ENCODE measurements at places on chromosomes 6 and 20. TPM values are rescaled to one million over a fixed set of nuclear protein-coding genes. Genes with fewer than 3 reads are reported as not detected.

DNA sequence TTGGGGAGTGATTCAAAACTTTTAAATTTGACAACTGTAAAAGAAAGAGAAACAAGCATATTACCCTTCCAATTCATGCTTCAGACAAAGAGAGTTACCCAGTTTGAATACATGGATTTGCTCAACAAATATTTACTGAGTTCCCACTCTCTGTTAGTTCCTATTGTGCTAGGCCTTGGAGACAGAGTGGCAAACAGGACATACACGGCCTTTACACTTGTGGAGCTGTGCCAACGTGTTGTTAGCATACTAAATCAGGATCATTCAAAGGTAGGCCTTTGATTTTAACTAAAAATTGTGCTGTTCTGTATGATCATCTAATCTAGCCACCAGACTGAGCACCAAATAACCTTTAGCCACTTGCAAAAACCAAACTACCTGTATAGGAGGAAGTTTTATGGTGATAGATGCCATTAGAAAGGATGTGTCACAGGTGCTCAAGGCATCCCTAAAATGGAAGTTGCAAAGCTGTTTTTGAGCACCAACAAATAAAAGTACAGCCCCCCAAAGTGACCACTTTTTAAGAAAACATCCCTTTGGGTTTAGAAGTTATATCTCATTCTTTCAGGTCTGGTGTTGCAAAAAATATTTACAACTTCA, 84.5 kb downstream of the CHD6 start:
- no peaks in the 10 kb centered on the region for H3K4me1 ChIP-seq
- no peaks in the 10 kb centered on the region for H3K27me3 ChIP-seq
- no peak for DNase-seq
- peaks cover 20% of the 10 kb centered on the region for H3K36me3 ChIP-seq
- no peak overlapping the region for H3K27ac ChIP-seq

GRCh38 chr6:74857157-74857556, 348.7 kb downstream of the COL12A1 start:
- H3K4me3 ChIP-seq = no peak overlapping the region
- no peak for DNase-seq
- H3K36me3 ChIP-seq = no peaks in the 10 kb centered on the region
- H3K4me1 ChIP-seq = no peaks in the 10 kb centered on the region
- no peaks in the 10 kb centered on the region for H3K27me3 ChIP-seq

GRCh38 chr20:50341880-50342637, 151.4 kb downstream of the CEBPB start:
- no peaks in the 10 kb centered on the region for H3K36me3 ChIP-seq
- H3K27ac ChIP-seq = no peak overlapping the region
- peaks cover 24% of the 10 kb centered on the region for H3K4me1 ChIP-seq
- no peaks in the 10 kb centered on the region for H3K27me3 ChIP-seq

DNA sequence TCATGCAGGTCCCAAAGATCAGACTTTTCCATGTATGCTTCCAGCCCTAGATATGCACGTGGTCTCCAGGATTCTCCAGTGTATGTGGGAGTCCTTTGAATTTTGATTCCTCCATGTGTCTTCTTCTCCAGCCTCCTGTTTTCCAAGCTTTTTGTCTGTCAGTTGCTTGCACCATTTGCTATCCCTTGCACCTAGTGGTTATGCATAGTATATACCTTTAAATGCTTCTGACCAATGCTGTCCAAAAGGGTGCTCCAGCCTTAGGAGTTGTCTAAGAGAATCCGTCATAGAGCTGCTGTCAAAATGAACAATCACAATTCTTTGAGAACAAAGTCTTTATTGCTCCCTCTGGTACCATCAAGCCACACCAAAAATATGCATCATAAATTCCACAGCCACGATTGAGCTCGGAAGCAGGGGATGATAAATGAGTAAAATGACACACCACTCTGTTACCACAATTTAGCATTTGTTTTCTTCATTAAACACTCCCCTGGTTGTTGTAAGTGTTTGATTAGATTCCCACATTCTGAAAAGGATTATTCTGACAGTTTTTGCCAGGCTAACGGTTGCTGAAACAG, 706.2 kb upstream of the GJE1 start:
- no peak overlapping the region for H3K4me3 ChIP-seq
- no peaks in the 10 kb centered on the region for H3K36me3 ChIP-seq
- H3K27me3 ChIP-seq = no peaks in the 10 kb centered on the region
- H3K4me1 ChIP-seq = no peaks in the 10 kb centered on the region
- no peak overlapping the region for H3K27ac ChIP-seq

DNA sequence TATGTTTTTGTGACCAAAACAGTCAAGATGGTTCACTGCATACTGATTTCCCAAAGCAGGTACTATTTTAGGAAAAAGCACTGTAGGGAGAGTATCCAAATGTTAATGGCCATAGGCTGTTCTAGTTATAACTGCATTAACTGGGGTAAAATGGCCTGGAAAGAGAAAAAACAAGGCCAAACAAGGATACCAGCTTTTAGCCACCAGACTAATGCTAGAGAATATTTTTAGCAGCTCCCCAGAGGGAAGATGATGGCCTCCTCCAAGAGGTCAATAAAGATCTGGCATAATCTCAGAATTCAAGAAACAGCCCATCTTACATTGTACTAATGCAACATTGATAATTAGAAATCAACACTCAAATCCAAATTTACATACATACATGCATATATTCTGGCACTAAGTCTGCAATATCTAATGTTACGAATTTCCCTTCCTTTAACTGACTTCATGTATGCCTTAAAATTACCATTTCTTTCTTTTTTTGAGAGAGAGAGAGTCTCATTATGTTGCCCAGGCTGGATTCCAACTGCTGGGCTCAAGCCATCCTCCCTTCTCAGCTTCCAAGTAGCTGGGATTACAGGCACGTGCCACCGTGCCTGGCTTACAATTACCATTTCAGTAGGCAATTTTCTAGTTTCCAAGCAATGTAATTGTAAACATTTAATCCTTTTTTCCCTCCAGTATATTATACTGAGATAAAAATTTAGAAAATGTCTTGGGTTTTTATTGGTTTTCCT, 9.3 kb downstream of the COX7A2 start:
- H3K27me3 ChIP-seq = no peaks in the 10 kb centered on the region
- no peak overlapping the region for H3K4me3 ChIP-seq
- peak overlapping the region; percentile 24 for H3K27ac ChIP-seq
- no peak for DNase-seq
- H3K4me1 ChIP-seq = peaks cover 18% of the 10 kb centered on the region

GRCh38 chr6:90233213-90233612, 63.4 kb downstream of the BACH2 start:
- peaks cover 21% of the 10 kb centered on the region for H3K4me1 ChIP-seq
- H3K36me3 ChIP-seq = no peaks in the 10 kb centered on the region
- no peak overlapping the region for H3K4me3 ChIP-seq
- no peak overlapping the region for H3K27ac ChIP-seq
- no peak for DNase-seq

DNA sequence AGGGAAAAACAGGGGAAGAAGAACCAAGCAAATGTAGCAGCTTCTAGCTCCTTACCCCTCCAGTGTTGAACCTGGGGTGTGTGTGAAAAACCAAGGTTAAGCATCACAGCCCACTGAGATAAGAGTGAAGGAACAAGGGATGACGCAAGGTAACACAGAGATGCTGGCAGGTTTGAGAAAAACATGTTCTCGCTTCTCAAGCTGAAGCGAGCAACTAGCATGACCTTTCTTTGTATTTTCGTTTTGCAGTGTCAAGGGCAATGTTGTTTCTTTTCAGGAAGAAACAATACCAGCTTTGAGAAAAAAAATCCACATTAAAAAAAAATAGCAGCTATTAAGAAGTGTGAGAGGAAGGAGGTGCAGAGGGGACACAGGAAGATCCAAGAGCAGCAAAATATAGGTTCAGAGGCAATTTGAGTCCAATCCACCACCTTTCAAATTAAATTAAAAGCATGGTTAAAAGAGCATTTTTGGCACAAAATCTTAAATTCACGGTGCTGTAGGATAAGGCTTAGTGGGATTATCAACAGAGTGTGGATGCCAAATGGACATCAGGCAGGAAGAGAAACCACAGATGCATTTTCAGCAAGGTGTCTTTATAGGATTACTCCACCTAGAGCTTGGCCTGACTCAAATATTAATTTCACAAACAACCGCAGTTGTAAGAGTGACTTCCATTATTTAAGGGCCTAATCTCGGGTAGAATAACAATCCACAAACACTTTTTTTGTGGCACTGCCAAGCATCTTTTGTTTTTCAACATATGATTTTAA, 70.9 kb downstream of the SYNE1 start:
- H3K27me3 ChIP-seq = no peaks in the 10 kb centered on the region
- no peak overlapping the region for H3K4me3 ChIP-seq
- H3K27ac ChIP-seq = no peak overlapping the region
- no peak for DNase-seq

- no peak overlapping the region for H3K4me3 ChIP-seq
- H3K27me3 ChIP-seq = no peaks in the 10 kb centered on the region
- no peak overlapping the region for H3K27ac ChIP-seq
- no peak for DNase-seq
- no peaks in the 10 kb centered on the region for H3K36me3 ChIP-seq
- H3K4me1 ChIP-seq = no peaks in the 10 kb centered on the region
These were observed 16.6 kb upstream of the FBXO9 start for GRCh38 chr6:53048431-53049195.

DNA sequence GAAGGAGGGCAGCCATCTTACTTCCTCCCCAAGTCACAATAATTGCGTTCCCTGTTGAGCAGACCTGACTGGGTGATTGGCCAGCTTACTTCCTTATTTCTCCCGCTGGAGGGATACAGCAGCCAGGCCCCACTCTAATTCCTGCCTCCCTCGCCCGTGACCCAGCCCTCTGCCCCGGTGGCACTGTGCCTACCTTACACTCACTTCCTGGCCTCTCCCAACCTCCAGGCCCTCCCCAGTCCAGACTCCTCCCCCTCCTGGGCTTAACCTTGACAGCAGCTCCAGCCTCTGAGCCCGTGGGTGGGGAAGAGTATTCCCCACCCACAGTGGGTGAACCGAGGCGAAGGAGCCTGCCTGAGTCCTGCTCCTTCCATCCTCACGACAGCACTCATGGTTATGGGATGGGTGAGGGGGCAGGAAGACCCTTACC, 3.0 kb downstream of the BAK1 start:
- H3K27me3 ChIP-seq = no peaks in the 10 kb centered on the region
- peak overlapping the region; percentile 57 for H3K27ac ChIP-seq
- H3K4me1 ChIP-seq = no peaks in the 10 kb centered on the region
- peak; percentile 68 for DNase-seq

GRCh38 chr6:135306740-135307420, 125.8 kb downstream of the MYB start:
- H3K27me3 ChIP-seq = no peaks in the 10 kb centered on the region
- no peak overlapping the region for H3K27ac ChIP-seq
- H3K4me1 ChIP-seq = no peaks in the 10 kb centered on the region
- H3K36me3 ChIP-seq = no peaks in the 10 kb centered on the region

GRCh38 chr20:62765021-62765420, 31.3 kb upstream of the MRGBP start:
- DNase-seq = no peak
- no peak overlapping the region for H3K27ac ChIP-seq
- H3K4me1 ChIP-seq = no peaks in the 10 kb centered on the region
- no peak overlapping the region for H3K4me3 ChIP-seq
- no peaks in the 10 kb centered on the region for H3K36me3 ChIP-seq

DNA sequence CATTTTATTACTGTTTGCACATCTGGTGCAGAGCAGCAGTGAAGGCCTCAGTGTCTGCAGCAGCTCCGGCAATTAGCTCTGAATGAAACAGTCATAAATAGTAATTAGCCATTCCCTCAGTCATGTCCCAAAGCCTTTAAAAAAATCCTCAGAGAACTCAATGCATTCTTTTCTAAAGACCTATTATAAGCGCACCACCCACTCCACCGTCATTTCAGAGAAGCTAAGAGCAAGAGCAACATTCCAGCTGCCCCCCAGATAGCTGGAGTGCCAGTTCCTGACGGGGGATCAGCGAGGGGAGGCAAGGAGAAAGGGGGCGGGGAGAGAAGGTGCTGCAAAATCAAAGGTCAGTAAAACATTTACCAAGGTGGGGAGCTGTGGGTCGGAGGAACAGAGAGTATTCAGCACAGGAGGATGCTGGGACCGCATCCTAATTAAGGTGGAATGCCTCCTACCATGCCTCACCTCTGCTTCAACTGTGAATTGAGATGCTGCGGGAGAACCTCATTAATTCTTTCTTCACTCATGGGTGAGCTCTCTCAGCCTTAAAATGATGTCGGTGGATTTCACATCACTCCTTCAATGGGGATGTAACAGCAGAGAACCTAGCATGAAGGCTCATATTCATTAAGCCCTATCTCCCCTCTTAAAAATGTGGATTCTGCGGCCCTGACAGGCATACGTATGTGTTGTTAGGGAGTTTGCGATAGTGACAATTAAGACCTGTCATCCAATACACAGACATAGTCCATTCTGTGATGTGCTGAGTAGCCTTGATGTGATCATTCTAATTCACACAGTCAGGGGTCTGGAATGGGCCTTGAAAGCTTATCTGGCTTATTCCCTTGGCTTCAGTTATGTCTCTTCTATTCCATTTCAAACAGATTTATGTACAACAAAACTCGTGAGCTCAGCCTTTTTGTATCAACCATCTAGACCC, 469.5 kb upstream of the NRSN1 start:
- H3K4me3 ChIP-seq = no peak overlapping the region
- no peaks in the 10 kb centered on the region for H3K4me1 ChIP-seq
- no peak for DNase-seq
- no peaks in the 10 kb centered on the region for H3K27me3 ChIP-seq

- H3K4me3 ChIP-seq = no peak overlapping the region
- H3K36me3 ChIP-seq = no peaks in the 10 kb centered on the region
- DNase-seq = no peak
- no peaks in the 10 kb centered on the region for H3K27me3 ChIP-seq
These were observed 316.9 kb upstream of the RNF24 start for GRCh38 chr20:4332121-4332860.

- no peaks in the 10 kb centered on the region for H3K27me3 ChIP-seq
- no peak for DNase-seq
- H3K36me3 ChIP-seq = no peaks in the 10 kb centered on the region
- no peak within 1 kb of the TSS for H3K27ac ChIP-seq
- no peaks in the 10 kb centered on the region for H3K4me1 ChIP-seq
These were observed at the start of gene R3HDML for GRCh38 chr20:44336725-44337380. R3HDML (plus strand) TSS chr20:44337043; CDS start chr20:44337158, 115 bp downstream.

- H3K36me3 ChIP-seq = no peaks in the 10 kb centered on the region
- H3K27me3 ChIP-seq = no peaks in the 10 kb centered on the region
- peak overlapping the region; percentile 67 for H3K4me3 ChIP-seq
- peaks cover 20% of the 10 kb centered on the region for H3K4me1 ChIP-seq
- H3K27ac ChIP-seq = peak overlapping the region; percentile 96
- DNase-seq = no peak
These were observed 68.1 kb downstream of the HFE start for GRCh38 chr6:26155061-26155930.

GRCh38 chr6:142155895-142156757, 9.1 kb downstream of the VTA1 start:
- no peak overlapping the region for H3K27ac ChIP-seq
- H3K4me1 ChIP-seq = peaks cover 10% of the 10 kb centered on the region
- no peaks in the 10 kb centered on the region for H3K36me3 ChIP-seq
- no peak for DNase-seq
- no peaks in the 10 kb centered on the region for H3K27me3 ChIP-seq

The GLP1R gene
- 1.9 TPM for total RNA-seq

The RIPOR2 gene
- 7.3 TPM for total RNA-seq

The EDN1 gene
- total RNA-seq = 13.4 TPM

The CLDN20 gene
- total RNA-seq = not detected

The NKAPL gene
- 5.1 TPM for total RNA-seq

The RNF182 gene
- 0.83 TPM for total RNA-seq

The TGM3 gene
- not detected for total RNA-seq

The CDC40 gene
- total RNA-seq = 10.1 TPM

The BPI gene
- not detected for total RNA-seq

The SEC23B gene
- total RNA-seq = 6.8 TPM

The ADGRG6 gene
- 20.6 TPM for total RNA-seq

The GABRR1 gene
- not detected for total RNA-seq

The SGK2 gene
- total RNA-seq = not detected

The BANF2 gene
- total RNA-seq = not detected

Data from right atrium auricular region (tissue), 2 donors.